Posterior vena cava (tissue), 2 donors: ENCODE measurements at places on chromosomes 6 and 20. TPM values are rescaled to one million over a fixed set of nuclear protein-coding genes. Genes with fewer than 3 reads are reported as not detected.
A peak's percentile ranks its signal among the peaks of the same experiment; 100 is the strongest.

The KCNG1 gene
- total RNA-seq, result 0.24 TPM

The PKIB gene
- total RNA-seq, result 0.37 TPM

The FNDC1 gene
- total RNA-seq, result 5.1 TPM

The NKAIN4 gene
- not detected for total RNA-seq

The FOXF2 gene
- total RNA-seq, result 0.71 TPM

The PACRG gene
- 0.14 TPM for total RNA-seq

The OR2J3 gene
- not detected for total RNA-seq

The POU3F2 gene
- total RNA-seq, result not detected

The PRDM13 gene
- total RNA-seq, result not detected

The ANGPT4 gene
- total RNA-seq, result 1.1 TPM

- DNase-seq, result peak; percentile 35
Observed at GRCh38 chr20:64246616-64247306, 8.8 kb upstream of the PCMTD2 start.

GRCh38 chr6:11804135-11804534 is 25.5 kb upstream of the ADTRP start:
- no peak for DNase-seq

DNA sequence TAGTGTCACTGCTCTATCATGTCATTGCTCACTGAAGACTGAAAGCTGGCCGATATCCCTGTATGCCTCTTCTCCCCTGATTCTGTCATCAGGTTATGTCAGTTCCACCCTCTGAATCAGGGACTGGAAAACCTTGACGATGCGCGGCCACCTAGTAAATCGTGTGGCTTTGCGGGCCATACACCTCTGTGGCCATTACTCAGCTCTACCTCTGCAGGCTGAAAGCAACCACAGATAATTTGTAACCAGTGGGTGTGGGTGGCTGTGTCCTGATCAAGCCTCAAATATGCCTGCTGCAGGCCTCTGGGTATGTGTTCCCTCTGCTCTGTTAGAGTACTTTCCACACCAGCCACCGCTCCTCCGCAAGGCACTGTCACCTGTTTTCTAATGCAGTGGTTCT is 105.2 kb downstream of the GMPR start:
- no peak for DNase-seq

DNA sequence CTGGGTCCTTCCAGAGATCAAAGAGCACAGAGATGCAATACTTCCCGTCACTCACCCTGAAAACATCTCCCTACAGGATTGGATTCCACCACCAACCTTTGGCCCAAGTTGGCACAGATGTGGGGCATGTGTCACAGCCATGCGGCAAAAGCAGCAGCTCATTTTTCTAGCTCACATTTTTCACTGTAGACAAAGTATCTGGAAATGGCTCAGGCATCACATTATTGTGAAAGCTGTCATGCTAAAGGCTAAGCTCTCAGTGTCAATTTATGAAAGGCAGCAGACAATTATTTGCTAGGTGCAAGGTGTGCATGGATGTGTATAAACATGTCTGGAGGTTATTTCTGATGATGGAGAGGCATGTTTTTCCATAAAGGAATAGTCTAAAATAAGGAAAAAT is 248.8 kb upstream of the PRND start:
- DNase-seq, result no peak

DNA sequence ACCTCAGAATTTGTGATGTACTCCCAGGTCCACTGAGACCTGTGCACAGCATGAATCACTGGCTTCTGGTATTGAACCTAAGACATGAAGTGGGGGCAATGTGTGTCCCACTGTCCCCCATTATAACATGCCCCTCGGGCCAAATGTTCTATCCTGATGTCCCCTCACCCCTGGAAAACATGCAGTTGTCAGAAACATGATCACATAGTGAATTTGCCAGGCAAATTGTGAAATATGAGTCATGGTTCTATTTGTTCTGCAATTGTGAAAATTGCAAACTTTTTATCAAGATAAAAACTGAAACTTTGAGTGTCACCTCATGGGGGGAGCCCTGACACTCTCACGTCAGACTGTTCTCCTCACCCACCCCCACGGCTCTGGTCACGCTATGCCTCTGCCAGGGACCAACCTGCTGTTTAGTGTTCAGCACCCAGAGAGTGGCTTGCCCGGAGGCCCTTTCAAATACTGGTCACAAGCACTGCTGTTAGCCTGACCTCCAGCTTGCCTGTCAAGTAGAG is 305.3 kb downstream of the CLIC5 start:
- DNase-seq, result no peak

DNA sequence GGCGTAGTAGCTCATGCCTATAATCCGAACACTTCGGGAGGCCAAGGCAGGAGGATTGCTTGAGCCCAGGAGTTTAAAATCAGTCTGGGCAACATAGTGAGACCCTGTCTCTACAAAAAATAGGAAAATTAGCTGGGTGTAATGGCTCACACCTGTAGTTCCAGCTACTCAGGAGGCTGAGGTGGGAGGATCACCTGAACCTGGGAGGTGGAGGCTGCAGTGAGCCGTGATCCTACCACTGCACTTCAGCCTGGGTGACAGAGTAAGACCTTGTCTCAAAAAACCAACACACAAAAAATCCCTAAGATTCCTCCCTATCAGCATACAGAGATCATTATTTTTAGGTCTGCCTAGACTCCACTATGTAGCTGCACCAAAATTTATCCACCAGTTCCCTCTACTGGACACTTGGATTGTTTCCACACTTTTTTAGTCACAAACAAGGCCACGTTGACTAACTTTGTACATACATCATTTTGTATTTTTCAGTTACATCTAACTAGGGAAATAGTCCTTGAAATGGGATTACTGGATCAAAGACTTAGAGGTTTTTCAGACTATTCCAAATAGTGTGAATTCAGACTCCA is 3.6 kb upstream of the PHF1 start:
- DNase-seq, result no peak

- DNase-seq, result no peak
Observed at GRCh38 chr20:56796345-56796744, 167.2 kb downstream of the TFAP2C start.

GRCh38 chr6:6661191-6661590 is 72.7 kb downstream of the LY86 start:
- DNase-seq, result no peak

DNA sequence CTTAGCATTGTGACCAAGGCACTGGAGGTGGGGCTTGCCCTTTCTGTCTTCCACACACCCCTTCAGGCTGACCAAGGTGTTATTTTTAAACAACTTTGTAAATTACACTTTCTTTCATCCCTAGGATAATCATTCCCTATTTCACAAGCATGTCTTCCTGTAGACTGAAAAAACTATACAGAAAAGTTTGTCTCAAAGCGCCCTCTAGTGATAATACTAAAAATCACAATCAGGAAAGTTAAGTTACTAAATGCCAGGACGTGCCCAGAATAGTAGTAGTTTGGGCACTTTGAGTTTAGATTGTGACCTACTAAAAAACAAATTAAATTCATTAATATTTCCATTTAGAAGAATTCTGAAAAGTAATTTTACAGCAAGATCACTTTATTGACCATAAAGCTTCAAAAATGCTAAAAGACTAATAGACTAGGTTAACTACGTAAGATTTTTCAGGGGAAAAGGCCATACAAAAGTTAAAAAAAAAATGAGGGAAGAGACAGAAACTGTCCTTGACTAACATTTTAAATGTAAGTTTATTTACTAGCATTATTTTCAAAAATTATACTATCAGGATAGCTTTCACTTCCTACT is 123.3 kb upstream of the DUSP22 start:
- no peak for DNase-seq

DNA sequence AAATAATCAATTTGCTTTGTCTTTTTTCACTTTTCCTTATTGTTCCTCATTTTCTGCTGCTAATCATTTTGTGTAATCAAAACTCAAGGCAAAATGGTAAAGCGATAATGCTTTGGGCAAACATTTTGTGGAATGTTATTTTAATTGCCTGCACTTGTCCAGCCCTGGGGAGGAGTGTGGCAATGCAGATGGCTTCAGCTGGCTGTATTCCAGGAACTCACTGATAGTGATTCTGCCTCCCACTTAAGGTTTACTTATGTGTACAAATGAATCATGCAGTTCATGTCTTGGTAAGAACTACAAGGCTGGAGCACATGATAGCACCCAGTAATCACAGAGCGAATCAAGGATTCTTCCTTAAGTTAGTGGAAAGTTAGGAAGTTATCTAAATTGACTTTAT is 107.8 kb downstream of the COL19A1 start:
- no peak for DNase-seq

- no peak for DNase-seq
Observed at GRCh38 chr6:110682460-110682853, 132.8 kb downstream of the CDK19 start.

- no peak for DNase-seq
Observed at GRCh38 chr6:138981416-138981815, 6.6 kb downstream of the REPS1 start.

DNA sequence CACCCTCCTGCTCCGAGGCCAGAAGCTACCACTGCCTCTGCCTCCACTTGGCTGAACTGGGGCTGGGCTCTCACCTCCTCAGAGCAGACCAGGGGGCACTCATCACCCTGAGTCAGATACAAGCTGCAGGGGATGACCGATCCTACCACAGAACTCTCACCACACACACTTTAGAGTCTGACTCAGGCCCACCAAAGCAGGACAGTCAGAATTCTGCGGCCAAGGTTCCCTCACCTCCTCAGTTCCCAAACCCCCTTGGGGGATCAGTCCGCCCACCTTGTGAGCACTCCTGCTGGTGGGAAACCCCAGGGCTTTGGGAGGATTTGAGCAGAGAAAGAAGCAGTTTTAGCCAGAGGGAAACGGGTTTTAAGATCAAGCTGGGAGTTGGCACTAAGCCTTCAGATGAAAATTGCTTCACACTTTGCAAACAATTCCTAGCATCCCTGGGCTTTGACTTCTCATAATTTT is 587.8 kb upstream of the JAG1 start:
- DNase-seq, result no peak

- DNase-seq, result no peak
Observed at GRCh38 chr6:90187437-90188121, 109.1 kb downstream of the BACH2 start.

DNA sequence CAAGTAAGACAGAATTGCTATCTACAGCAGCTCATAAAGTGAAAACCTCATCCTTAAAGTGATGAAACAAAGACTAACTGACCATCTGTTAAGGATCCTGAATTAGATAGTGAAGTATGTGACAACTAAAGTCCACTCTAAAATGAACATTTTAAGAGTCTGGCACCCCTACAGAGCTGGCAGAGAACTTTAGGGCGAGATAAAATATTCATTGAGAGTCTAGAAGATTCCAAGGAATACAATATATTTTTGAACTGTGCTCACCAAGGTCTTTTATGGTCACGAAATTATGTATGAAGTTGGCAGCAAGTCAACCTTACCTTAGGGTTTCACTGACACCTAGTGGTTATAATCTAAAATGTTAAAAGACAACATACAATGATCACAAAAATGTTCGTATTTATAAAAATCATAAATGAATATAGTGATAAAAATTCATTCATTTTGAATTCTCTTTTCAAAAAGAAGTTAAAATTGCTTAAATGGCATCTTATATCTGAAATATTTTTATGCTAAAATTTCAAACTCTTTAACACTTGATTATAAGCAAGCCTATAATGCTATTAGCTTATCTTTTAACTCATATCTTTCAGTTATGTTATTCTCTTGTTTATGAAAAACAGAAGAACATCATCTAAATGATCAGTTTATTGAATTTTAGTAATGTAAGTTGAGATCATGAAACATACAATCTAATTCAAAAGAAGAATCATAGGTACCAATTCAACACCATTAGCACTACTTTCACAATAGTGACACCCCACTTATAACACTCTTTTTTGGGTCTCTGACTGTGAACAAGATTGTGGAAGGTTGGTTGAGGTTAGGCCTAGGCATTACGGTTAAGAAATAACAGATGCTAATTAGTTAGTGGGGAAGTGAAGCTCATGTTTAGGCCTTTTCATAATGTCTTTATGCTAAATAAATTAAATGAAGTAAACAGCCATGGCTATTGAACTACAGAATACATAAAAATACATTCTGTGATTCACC is 27.5 kb downstream of the RSPH3 start:
- DNase-seq, result no peak

DNA sequence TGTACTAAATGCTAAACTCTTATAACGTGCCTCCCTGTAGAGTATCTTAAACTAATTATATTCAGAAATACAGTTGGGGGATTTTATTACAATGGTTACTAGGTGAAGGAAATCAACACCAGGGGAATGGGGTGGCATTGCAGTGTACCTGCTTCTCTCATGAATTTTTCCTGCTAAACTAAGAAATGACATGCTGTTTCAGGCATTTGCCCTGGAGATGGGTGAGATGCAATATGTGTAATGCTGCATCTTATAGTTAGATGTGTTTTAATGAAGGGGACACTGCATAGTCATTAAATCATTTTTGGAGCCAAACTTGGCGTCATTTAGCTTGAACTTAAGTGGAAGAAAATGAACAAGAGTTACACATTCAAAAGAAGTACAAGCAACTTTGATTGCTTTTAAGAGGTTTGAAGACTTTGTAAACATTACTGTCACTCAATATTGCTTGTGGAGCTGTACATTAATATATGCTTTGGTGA is 4.3 kb downstream of the EYA4 start:
- no peak for DNase-seq

- DNase-seq, result no peak
Observed at GRCh38 chr20:37885593-37886503, 17.1 kb upstream of the VSTM2L start.

GRCh38 chr6:143605906-143606521 is 71.8 kb upstream of the PHACTR2 start:
- no peak for DNase-seq

DNA sequence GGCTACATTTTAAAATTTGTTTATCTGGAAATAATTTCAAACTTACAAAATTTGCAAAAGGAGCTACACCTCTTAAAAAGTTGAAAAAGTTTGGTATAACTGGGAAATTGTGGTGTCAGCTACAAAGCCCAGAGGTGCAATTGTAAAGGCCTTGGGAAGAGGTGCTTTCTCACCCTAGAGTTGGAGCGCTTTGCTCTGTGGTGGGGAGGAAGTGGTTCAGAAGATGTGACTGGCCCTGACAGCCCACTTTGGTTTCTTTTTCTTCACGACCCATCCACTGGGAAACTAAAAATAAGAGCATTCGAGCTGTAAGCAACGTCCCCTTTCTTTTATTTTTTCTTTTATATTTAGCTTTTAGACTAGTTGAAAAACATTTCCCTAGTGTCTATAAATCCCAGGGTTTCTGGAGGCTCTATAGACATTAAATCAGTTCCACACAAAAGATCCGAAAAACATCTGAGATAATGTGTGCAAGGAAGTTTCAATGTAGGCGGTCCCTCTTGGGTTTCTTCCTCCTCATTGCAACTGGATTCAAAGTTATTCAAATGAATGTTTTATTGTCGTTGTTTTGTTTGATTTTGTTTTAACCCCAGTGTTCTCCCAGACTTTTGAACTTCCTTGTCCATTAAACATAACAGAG is 397.8 kb downstream of the KIF16B start:
- no peak for DNase-seq

GRCh38 chr6:108350528-108350927 is 55.7 kb downstream of the AFG1L start:
- no peak for DNase-seq

- DNase-seq, result no peak
Observed at GRCh38 chr20:1401451-1401907, 8.6 kb upstream of the FKBP1A start.

DNA sequence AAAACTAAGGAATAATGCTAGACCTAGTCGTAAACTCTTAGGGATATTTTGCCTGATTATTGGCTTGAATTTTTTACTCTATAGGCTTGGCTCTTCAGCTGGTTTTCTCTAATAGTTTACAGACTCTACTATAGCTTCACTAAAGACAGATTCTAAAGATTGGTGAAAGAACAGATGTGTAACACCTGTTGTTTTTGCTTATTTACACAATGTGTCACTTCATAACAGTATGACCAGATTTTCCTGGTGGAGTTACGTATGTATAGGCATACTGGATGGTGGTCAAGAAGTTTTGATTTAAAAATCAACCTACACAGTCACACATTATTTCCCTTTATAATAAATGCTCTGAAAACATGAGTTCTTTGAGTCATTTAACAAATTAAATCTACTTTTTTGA is 4.8 kb downstream of the COL19A1 start:
- DNase-seq, result no peak
